ENCODE measurements at places on chromosomes 7 and 10. TPM values are rescaled to one million over a fixed set of nuclear protein-coding genes. Genes with fewer than 3 reads are reported as not detected.

GRCh38 chr10:71525721-71526120 lies 129.0 kb downstream of the CDH23 start:
- DNase-seq: no peak

GRCh38 chr7:69217516-69218350 lies 380.5 kb upstream of the AUTS2 start:
- no peak for DNase-seq

DNA sequence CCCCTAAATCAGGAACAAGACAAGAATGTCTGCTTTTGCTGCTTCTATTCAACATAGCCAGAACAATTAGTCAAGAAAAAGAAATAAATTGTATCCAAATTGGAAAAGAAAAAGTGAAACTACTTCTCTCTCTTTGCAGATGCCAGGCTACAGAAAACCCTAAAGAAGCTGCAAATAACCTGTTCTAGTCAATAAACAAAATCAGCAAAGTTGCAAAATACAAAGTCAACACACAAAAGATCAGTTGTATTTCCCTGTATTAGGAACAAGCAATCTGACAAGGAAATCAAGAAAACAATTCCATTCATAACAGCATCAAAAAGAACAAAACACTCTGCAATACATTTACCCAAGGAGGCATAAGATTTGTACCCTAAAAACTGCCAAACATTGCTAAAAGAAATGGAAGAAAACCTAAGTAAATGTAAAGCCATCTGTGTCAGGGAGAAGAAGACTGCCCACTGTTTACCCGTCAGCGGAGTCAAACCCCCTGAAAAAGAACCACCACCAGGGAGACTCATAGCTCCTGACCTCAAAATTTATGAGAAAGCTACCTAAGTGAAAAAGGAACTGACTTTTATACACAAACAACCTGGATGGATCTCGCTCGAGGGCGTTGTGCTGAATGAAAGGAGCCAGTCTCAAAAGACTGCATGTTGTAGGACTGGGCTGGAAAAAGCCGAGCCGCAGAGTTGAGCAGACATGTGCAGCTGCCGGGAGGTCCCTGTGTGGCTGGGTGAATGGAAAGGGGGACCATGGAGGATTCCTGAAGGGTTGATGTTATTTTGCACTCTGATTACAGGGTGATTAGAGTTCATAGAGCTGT lies 263.1 kb downstream of the MAD1L1 start:
- no peak for DNase-seq

GRCh38 chr10:79179957-79180309 lies 111.2 kb downstream of the ZMIZ1 start:
- DNase-seq: no peak

- no peak for DNase-seq
Observed at GRCh38 chr10:102657984-102658724, 13.9 kb downstream of the TRIM8 start.

DNA sequence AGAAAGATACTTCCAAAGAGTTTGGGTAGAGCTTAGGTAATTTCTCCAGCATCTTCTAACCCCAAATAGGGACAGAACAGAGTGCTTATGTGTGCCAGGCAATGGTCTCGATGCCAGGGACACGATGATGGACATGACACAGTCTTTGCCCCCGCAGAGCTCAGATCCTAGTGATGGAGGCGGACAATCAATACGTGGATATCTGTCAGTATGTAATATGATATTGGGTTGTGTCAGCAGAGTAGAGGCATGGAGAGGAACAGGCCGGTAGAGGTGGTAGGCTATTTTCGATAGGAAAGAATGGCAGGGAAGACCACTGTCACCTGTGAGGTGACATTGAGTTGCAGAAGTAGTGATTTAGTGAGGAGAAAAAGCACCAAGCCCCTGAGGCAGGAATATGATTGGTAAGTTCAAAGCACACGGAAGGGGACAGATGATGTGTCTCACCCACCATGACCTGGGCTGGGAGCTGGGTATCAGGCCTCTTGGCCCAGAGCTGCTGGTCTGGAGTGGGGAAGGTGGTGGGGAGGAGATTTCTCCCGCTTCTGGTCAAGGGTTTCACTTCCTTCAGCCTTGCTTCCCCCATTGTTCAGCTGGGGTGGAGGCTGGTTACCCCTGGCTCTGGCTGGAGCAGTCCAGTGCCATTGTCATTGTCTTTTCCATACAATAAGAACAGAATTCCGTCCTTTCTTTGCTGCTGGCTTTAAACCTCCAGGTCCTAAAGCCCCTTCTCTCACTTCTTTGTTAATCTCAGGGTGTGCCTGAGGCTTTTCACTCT lies 36.0 kb upstream of the SRGN start:
- DNase-seq: no peak

GRCh38 chr10:131560706-131561355 lies 249.3 kb upstream of the TCERG1L start:
- DNase-seq: no peak

DNA sequence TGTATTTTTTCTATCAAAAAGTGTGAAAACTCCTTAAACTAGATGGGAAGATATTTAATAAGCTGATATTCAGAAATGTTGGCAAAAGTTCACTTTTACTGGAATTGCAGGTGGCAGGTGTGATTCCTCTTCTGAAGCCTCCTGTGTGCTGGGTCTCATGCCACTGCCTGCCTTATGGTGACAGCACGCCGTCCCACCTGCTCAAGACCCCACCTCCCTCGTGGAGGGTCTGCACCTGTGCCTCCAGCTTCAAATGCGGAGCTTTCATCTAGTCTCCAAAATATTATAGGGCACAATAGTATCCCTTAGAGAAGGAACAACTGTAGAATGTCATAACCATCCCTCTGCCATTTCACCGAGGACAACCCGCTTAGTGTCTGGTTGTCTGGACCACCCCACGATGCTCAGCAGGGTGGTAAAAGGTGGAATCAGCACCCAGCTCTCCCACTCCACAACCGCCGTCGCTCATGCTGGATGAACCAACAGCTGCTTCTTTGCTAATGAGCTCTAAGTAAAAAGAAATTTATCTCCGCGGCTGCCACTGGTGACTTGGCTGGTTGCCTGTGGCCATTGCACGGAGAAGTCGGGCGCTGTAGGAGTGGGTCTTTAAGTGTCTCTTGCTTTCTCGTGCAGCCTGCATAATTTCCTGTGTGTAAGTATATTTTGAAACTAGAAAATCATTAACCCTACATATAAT lies 119.3 kb upstream of the TCERG1L start:
- DNase-seq: no peak

DNA sequence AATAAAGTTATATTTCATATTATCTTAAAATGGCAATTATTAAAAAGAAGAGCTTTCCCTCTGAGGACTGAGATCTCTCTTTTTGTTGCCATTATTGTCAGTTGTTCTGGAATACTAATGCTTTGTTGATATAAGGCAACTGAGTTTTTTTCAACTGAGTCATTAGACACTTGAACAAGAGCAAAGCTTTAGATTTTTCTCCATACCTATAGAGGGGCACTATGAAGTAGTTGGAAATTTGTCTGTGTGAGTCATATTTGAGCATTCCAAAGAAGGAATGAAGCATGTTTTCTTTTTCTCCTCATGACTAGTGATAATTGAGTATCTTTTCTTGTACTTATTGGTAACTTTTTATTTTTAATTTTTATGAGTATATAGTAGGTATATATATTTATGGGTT lies 24.5 kb downstream of the RPA3 start:
- DNase-seq: no peak

GRCh38 chr7:137760111-137760510 lies 86.7 kb downstream of the DGKI start:
- DNase-seq: no peak

DNA sequence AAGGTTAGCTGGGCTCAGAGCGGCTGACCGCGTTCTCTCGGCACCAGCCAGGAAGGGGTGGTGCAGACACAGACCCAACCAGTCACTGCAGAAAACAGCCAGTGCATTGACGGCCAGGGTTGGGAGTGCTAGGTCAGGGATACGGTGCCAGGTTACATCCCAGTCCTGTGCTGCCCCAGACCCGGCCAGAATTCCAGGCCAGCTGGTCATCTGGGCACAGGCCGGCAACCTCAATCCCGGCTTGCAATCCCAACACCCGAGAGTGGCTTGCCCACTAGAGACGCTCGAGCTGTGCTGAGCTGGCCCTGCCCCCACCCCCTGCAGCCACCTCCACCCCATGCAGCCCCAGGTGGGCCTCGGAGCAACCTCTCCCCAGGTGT lies 3.8 kb downstream of the PRAP1 start:
- DNase-seq: no peak

C10orf67 gene
- polyA plus RNA-seq: 2.4 TPM

ENO4 gene
- 2.8 TPM for polyA plus RNA-seq

HOXA6 gene
- 24.4 TPM for polyA plus RNA-seq

ANLN gene
- 25.0 TPM for polyA plus RNA-seq

LMTK2 gene
- 13.3 TPM for polyA plus RNA-seq

ACSM6 gene
- polyA plus RNA-seq: 0.35 TPM
